Hematopoietic multipotent progenitor cell treated with erythropoietin and hydrocortisone succinate and interleukin-3 and kit ligand, for 4 days (in vitro differentiated cells): ENCODE measurements at places on chromosomes 5 and 9.
A peak's percentile ranks its signal among the peaks of the same experiment; 100 is the strongest.

- no peak for DNase-seq
These were observed 187.1 kb downstream of the AOPEP start for GRCh38 chr9:94913550-94913949.

DNA sequence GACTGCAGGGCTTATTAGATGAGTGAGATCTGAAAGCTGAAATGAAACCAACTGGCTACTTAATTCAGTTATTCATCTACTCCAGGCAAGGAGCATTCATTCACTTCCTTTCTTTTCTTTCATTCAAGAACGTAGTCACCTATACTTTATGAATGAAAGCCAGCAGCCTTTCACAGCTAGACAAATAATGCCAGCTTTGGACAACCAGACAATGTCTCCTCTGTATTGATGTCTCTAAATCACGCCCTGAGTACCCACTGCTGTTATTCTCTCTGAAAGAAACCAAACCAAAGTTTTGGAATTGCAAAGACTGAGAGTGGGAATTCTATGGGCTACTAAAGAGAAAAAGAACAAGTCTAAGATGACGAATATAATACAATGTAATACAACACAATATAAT, 121.2 kb upstream of the PTPN3 start:
- no peak for DNase-seq

GRCh38 chr5:178196986-178197385, 7.3 kb upstream of the HNRNPAB start:
- no peak for DNase-seq

DNA sequence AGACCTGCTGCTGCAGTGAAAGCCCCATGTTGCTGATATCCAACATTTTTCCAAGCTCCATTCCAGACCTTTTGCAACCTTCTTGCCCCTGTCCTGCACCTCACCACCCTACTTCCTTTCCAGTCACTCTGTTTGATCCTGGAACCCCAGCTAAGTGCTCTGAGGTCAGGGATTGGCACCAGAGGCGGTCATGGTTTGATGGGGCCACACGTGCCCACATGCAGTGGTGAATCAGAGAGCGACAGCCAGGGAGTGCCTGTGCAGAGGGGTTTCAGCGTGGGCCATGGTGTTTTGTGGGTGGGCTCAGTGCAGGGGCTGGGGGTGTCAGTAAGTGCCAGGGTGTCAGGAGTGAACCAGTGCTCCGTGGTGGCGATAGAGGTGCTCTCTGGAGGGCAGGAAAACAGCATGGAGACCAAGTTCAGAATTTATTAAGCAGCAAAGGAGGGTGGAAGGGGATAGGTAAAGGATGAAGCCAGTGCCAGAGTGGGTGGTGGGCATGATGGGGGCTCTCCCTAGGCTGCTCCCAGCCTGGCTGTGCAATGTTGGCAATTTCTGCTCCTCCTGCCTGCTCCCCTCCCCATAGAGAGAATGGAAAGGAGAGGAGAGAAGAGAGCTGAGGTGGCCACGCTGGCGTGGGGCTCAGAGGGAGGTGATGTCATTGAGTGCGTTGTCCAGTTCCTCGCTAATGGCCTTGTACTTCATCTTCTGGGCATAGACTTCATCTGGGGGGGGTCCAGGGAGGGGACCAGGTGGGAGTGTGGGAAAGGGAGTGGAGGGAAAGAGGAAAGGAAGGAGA, 7.0 kb downstream of the TPM2 start:
- no peak for DNase-seq

GRCh38 chr9:92711844-92712243, 41.9 kb upstream of the IPPK start:
- DNase-seq: peak; percentile 35

DNA sequence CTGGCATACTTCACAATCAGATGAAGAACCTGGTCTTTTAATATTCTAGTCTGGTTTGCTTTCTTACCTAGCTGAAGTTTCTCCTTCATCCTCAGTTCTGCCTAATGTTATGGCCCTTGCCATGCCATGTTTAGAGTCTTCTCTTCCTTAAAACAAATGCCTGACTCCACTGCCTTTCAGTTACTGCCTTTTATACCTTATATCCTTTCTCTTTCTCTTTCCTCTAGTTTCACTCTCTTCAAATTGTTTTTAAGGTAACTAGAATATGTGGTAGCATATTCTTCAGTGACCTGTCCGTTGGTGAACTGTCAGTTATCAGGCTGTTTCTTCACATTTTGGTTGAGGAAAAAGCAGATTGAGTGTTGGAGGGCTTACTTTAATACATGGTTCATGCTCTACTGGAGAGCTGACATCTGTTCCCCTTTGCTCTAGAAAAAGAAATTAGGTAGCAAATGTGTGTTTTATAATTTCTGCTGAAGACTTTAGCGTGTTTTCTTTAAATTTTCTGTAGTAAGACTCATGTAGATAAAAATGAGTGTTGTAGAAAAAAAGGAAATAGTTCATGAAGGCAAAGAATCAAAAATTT, 103.8 kb downstream of the DMXL1 start:
- DNase-seq: no peak

- no peak for DNase-seq
These were observed 40.6 kb downstream of the INSYN2B start for GRCh38 chr5:169939731-169940130.

DNA sequence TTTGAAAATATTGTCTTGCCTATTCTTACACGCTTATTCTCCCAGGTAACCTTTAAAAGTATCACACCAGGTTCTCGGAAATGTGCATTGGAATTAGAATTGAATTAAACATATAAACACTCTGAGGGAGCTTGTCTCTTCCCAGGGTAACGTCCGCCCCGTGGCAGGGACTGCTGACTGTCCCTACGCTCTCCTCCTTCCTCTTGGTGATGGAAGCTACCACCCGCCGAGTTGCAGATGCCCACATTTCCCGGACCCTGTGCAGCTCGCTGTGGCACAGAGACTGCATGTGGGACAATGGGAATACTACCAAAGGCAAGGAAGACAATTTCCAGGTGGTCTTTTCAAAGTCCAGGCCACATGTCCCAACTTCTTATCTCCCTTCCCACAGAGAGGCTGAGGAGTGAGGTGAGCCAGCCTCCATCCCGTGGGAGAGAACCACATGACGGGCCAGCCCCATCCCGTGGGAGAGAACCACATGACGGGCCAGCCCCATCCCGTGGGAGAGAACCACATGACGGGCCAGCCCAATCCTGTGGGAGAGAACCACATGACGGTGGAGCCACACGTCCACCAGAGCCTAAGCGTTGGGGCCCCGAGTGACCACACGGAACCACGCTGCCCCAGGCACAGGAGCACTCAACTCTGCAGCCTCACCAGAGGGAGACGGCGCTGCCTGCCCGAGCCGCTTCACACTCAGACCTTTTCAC, 249.4 kb upstream of the IRX1 start:
- DNase-seq: no peak

GRCh38 chr5:117793963-117794362, 1194.4 kb downstream of the DTWD2 start:
- DNase-seq: no peak

DNA sequence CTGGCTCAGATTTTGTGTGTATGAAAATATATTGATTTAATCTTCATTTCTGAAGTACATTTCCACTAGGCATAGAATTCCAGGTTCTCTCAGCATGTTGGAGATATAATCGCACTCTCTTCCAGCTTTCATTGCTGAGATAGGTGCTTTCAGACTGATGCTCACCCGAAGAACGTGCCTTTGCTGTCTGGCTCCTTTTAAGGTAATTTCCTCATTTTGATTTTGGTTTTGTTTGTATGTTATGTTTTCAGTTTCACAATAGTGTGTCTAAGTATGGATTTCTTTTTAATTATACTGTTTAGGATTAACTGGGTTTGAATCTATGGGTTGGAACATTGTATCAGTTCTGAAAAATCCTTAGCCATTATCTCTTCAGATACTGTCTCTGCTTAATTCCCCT, 132.0 kb upstream of the NFIB start:
- DNase-seq: no peak

DNA sequence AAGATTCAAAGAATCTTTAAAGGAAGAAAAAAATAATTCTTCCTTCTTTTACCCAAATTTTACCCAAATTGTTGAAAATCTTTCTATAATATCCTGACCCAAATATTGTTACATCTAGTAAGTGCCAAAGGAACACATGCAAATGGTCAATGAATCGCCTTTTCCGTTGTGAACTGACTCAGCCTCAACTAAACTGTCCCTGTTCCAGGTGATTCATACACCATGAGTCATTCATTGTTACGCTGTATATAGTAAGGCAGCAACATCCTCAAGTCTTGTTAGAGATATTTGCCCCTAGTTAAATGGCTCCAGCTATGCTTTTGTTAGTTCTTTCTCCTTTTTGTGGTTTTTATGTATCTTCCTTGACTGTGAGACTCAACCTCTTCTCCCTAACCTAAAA, 9.7 kb downstream of the PTGER4 start:
- peak; percentile 31 for DNase-seq

DNA sequence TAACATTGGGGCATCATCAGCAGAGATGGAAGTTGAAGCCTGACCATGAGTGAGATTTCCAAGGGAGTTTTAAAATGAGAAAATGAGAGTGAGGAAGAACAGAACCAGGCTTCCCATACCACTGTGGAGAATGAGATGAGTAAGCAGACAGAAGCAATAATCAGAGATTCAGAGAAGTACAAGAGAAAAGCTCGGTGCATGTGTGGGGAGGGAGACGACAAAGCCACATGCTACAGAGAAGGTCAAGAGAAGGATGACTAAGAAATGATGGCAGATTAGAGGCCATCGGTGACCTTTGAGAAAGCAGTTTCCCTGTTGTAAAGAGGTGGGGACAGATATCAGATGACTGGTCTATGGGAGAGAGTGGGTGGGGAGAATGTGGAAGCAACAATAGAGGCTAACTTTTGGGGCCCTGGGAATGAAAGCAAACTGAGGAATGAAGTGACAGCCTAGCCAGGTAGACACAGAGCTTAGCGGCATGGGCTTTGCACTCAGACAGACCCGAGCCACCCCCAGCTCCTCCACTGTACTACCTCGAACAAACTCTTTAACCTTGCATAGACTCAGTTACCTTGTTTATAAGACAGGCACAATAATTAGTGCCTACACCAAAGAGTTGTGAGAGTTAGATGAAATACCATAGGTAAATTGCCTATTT, 207.7 kb downstream of the PIK3R1 start:
- peak; percentile 43 for DNase-seq

GRCh38 chr5:67878933-67879332, 336.6 kb upstream of the PIK3R1 start:
- no peak for DNase-seq

DNA sequence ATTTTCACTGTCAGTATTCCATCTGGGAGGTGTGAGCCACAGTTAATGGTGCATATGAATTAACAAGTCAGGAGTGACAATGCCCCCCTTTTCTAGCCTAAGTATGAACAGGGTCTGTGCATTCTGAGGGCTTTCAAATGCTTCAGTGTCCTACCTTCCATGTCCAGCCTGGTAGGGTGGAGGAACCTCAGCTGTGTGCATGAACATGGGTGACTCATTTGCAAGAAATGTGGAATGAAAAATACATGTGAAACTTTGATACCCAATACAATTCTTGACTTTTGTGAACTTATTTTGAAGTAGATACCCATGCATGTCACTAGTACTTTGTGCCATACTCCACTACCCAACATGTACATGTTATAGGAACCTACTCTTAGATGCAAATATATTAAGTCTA, 375.8 kb downstream of the SEMA5A start:
- no peak for DNase-seq

DNA sequence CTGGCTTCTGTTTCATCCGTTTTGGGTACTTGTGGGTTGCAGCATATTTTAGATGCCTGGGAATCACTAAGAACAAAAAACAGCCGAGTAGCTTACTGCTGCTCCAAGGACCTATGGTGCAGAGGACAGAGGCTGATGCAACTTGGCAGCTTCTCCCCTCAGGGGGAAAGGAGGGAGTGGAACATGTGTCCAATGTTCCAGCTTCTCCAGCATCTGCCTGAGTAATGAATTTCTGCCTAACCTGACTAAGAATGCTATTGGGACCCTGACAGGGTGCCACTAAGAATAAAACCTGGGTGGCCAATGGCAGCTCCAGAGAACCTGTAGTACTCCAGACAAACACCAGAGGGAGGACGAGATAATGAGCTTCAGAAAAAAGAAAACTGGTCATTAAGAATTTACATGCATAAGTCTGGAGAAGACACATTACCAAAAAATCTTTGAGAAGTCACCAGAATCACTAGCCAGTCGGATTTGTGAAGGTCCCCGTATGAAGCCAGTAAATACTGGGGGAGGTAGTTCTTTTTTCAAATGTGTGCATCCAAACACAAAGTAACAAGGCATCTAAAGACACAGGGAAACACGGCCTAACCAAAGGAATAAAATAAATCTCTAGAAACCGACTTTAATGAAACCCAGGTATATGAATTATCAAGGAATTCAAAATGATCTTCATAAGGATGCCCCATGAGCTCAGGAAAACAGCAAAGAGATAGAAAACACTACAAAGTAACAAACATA, 293.5 kb downstream of the HINT1 start:
- DNase-seq: peak; percentile 65

GRCh38 chr9:7117676-7118561, 360.1 kb downstream of the KDM4C start:
- DNase-seq: no peak

DNA sequence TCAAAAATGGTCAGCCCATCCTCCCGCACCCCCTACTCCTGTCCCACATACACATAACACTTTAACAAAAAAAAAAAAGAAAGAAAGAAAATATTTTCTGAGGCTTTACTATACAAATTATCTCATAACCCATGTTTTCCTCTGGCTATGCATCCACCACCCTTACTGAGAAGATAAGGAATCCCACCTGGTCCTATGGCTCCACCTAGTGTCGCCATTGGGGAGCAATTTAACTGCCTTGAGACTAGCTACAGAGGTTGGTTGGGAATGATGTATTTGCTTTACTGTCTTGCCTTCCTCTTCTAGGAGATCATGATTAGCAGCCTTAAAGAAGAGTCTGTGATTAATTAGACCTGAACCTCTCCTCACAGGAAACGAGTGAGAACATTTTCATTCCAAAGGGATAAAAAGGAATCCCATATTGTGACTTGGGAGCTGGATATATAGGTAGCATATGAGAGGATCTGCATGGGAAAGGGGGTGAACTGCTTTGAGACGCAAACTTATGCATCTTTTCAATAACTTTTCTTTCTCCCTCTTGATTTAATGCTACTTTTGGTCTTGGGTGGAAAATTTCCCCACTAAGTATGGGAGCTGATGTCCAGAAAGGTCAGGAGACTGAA, 77.7 kb upstream of the SELENOP start:
- DNase-seq: peak; percentile 94

DNA sequence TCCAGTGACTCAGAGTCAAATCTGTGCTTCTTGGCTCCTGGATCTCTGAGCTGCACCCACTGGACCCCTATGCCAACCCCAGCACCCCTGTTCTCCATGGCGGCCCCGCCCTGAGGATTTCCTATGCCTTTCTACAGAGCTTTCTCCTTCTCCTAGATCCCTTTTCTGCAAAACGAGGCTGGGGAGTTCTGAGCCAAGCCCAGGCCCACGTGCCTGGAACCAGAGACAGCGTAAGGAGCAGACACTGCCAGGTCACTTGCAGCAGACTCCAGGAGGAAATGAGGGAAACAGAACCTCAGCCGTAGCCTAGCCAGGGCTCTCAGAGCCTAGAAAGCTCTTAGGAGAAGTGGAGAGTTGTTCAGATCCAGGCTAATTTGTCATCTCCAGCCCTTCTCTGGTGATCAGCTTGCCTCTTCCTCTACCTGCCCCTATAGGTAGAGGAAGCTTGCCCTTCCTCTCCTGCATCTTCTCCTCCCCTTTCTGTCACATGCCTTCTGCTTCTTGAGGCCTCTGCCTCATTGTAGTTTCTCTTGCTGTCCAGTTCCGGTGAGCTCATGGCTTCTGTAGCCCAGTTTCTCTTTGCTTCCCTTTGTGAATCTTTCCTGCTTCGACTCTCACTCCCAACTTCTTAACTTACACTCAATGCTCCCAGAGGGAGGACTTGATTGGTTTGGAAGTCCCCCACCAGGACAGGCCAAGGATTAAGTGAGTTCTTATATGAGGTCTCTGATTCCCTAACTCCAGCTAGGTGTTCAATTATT, 163.4 kb downstream of the RGS3 start:
- DNase-seq: no peak

GRCh38 chr9:86052556-86053468, 46.5 kb downstream of the GOLM1 start:
- DNase-seq: no peak
